Left ventricle myocardium inferior (tissue), 1 donor: ENCODE measurements at places on chromosomes 6 and 20.

- no peak for DNase-seq
These were observed 39.7 kb upstream of the TMEM170B start for GRCh38 chr6:11497881-11498280.

DNA sequence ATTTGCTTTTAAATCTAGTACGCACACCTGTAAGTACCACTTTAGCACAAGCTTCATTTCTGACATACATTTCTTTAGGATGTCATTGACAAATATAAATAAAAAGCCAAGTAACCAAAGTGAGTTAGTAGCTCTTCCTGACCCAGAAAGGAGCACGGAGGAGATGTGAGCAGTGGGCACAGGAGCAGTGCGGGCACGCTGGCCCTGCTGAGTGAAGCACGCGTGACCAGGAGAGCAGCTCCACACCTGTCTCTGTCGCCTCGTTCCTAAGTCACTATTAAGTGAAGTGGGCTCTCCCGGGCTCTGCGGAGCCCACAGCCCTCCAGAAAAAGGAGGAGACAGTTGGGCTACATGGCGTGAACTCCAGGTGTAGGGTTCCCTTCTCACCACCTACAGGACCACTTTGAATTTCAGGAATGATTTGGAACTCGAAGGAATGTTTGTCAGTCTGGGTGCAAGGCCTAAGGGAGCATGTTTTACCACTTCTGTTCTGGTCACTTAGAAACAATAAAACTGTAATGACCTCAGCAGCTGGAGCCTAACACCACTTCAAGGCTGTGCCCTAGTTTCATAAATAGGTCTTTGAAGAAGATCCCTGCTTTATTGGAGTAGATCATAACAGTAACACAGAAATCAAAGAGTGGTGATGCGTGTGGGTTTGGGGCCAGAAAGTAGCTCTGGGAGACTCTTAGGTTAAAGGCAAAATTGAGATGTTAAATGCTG, 95.9 kb downstream of the FAM120B start:
- DNase-seq: no peak

- no peak for DNase-seq
These were observed 74.1 kb downstream of the CD2AP start for GRCh38 chr6:47551670-47552069.

DNA sequence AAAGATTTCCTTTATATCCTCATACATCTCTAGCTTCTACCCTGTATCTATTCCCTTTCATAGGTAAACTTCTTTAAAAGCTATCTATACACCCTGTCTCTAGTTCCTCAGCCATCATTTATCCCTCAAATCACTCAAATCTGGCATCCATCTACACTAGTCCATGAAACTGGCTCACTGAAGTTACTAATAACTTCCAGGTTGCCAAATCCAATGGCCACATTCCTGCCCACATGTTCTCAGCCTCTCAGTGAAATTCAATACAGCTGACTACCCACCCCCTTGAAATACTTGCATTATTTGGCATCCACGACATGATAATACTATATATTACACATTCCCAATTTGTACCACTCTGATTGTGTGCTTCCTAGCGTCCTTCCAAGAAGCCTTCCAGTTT, 8.7 kb downstream of the REPS1 start:
- no peak for DNase-seq

GRCh38 chr20:62656197-62656918, 14.1 kb downstream of the SLCO4A1 start:
- DNase-seq: no peak

GRCh38 chr6:93790981-93791380, 371.6 kb upstream of the EPHA7 start:
- no peak for DNase-seq

DNA sequence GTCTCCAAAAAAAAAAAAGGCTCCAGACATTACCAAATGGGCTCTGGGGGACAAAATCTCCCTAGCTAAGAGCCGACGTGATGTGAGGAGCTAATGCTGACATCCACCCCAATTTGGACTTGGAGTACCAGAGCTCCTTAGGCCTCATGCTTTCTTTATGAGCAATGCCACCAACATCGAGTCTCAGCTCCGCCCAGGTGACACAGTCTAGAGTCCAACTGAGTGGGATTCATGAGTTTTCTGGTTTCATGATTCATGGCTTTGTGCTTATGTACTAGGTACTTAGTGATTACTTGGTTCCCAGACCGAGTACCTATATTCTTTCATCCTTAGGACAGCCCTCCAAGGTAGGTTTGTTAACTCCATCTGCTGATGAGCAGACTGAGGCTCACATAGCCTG, 4.4 kb downstream of the ANKRD60 start:
- no peak for DNase-seq

DNA sequence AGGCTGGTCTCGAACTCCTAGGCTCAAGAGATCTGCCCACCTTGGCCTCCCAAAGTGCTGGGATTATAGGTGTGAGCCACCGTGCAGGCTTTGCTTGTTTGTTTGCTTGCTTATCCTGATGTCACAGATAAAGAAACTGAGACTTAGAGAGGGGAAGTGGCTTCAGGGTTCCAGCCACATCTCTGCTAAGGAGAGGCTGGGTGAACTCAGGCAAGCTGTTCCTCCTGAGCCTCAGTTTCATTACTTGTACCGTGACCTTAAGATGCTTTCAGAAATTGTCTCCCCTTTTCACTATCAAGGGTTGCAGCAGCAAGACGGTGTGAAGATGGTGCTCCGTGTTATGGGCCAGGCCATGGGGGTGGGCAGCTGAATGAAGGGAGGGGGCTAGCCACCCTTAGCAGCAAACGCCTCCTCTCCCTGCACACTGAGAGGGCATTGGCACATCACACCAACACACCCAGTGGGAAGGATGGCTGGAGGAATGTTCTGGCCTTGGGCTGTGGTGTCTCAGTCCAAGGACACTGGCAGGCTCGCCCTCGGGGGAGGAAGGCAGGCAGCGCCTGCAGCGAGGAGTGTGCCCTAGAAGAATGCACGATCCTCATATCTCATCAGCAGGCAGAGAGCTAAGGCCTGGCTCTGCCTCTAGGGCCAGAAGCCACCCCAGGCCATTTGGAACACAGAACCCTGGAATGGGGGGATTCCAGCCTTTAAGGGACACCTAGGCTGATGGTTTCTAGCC, 48.2 kb upstream of the TLDC2 start:
- peak; percentile 66 for DNase-seq

GRCh38 chr6:32370505-32370904, 1.2 kb downstream of the TSBP1 start:
- DNase-seq: no peak

GRCh38 chr6:54899986-54900385, 53.4 kb downstream of the FAM83B start:
- no peak for DNase-seq

GRCh38 chr6:16316741-16317251, 78.4 kb downstream of the GMPR start:
- DNase-seq: no peak

DNA sequence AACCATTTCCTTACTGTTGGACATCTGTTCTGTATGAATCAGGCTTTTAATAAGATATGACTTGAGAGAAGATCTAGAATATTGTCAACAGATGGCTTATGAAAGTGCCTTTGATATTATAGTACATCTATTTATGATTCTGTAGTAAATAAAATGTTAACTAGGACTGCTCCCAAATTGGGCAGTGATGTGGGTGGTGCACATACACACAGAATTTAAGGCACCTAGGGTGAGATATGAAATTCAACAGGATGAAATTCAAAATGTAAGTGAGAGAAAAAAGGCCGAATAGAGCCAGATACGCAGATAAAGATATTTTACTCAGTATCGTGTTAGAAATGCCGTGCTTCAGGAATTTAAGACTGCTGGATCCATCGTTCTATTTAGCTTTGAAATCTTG, 26.3 kb downstream of the FAM50B start:
- no peak for DNase-seq

- DNase-seq: peak; percentile 91
These were observed 68.5 kb downstream of the PLEKHG1 start for GRCh38 chr6:150667977-150668716.

DNA sequence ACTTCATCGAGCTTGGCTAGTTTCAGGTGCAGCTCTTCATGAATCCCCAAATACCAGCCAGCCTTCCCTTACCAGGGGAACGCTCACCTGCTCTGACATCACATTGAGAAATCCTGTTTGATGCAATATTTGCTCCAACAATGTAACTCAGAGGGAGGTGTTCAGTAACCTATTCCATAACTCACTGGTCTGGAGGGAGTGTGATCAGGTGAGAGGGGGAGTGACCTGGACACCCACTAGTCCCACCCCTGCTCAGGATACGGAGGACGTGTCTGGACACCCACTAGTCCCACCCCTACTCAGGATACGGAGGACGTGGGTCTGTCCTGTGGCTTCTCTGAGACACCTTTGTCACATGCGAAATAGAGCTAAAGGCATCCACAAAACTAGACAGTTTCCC, 70.3 kb downstream of the HUS1B start:
- no peak for DNase-seq

DNA sequence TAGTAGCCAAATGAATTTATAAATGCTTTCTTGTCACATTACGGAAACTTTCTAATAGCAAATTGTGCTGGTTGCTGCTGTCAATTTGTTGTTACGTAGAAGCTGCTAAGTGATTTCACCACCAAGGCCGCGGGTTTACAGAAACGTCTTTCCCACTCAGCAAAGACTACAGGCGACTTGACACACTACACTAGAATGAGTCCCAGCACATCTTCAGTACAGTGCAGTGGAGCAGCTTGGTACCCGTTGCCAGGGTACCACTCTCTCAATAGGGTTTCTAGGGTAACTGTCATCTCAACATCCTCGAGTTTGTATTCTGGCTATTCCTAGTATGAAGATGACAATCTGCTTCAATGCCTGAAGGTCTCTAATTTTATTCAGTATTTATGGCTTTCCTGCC, 22.7 kb upstream of the ZDHHC14 start:
- no peak for DNase-seq

- DNase-seq: no peak
These were observed 1.6 kb upstream of the PCK1 start for GRCh38 chr20:57559289-57559634.

DNA sequence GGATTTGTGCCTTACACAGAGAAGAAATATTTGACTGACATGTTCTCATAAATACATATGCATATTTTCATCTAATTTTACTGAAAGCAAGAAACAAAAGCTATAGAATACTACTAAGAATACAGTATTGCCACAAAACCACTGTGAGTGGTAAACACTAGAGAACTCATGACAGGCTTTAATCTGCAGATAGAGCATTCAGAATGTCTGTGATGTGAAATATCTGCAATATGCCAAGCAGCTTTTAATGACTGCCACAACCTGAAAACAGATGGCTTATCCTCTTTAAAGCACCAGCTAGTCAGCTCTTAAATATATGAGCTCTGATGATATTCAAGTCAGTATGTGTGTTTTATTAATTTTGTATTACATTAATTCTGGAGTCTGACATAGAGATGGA, 3.4 kb downstream of the NAPB start:
- DNase-seq: no peak

GRCh38 chr6:104466306-104466705, 393.4 kb downstream of the HACE1 start:
- DNase-seq: no peak

DNA sequence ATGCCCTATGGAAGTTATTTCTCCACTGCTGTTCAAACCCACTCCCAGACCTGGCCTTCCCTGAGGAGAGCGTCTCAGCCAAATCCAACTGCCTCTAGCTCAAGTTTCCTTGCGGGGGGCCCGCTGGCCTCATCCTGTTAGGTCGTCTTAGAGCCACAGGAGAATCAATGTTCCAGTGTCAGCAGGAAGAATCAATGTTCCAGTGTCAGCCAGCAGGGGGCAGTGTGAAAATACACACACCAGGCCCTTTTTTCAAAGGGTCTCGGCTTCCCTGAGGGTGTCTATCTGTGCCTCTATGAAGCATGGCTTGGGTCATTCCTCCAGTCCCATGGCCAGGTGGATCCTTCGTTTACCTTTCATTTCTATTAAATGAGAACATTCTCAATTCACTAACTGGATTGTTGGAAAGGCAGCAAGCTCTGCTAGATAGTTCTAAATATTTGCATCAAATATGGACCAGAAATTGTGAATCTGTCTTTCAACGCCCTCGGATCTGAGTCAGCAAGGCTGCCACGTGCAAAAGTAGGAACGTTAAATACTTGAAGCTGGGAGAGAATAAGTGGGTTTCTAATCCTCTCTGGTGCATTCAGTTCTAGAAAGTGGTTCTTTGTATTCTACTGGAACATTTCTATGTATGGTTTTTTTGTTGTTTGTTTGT, 19.2 kb downstream of the PRND start:
- peak; percentile 28 for DNase-seq

DNA sequence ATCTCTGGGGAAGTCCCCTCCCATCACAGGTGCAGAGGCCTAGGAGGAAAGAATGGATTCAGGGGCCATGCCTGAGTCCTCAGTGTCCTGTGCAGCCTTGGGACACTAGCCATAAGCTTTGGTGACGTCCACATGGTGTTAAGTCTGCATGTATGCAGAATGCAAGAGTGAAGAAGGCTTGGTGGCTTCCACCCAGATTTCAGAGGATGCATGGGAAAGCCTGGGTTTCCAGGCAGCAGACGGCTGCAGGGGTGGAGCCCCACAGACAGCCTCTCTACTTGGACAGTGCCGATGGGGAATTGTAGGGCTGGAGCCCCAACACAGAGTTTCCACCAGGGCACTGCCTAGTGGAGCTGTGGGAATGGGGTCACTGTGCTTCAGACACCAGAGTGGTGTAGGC, 117.1 kb upstream of the NRN1 start:
- no peak for DNase-seq

DNA sequence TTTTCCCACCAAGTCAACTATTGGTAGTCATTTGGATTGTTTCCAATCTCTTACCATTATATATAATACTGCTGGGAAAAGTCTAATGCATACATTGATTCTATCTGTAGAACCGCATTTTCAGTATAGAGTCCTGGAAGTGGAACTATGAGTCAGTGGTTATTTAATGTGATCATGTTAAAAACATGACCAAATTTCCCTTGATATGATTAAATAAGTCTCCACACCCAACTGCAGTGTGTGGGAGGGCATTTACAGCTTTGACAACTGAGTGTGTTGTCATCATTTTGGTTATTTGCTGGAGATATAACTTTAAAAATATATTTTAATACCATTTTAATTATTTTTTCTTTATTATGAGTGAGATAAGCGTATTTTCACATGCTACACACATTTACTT, 1027.6 kb downstream of the EYS start:
- DNase-seq: no peak

DNA sequence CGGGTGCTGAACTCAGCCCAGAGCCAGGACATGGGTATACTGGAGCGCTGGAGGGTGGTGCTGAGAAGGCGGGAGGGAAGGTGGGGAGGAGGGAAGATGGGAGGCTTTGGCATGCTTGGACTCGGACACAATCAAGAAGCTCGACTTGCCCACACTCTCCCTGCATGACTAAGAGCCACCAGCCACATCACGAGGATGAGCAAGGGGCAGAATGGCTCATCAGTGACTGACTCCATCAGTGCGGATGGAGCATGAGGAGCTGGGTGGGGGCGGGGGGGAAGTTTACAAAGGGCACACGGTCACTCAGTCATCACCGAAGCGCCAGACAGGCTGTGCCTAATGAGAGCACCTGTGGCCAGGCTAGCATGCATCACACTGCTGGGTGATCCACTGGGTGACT, 222.8 kb downstream of the KIF16B start:
- no peak for DNase-seq

DNA sequence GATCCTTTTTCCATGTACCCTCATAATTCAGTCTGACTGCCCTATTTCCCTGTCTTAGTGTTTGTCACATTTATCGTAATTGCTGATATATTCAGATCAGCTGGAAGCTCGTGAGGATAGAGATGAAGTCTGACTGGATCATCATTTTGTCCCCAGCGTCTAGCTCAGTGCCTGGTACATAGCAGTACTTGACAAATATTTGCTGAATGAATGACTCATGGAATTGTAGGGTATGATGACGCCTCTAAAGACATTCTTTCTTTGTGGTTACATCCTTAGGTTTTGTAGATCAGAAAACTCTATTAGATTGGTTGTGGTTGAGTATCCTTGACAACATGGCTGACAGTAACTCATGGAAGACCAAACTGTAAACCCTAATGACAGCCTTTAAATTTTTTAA, 68.9 kb downstream of the MTHFD1L start:
- no peak for DNase-seq
